ENCODE measurements at places on chromosomes 2 and 18. TPM values are rescaled to one million over a fixed set of nuclear protein-coding genes. Genes with fewer than 3 reads are reported as not detected.

DNA sequence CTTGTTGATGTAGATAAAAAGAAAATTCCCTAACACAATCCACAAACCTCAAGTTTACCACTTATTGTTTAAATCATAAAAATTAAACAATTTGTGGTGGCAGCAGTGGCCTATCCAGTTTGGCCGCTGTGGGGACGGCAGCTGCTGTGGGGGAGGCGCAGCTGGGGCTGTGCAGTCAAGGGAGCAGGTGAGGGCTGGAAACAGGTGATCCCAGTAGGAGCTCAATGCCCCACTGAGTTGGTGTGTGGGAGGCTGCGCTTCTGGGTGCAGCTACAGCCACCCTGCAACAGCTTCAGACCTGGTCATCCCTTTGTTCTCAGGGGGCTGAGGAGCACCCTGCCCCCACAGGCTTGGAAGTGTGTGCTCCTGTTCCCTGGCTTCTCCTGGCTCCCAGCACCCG is 266.0 kb upstream of the FSIP2 start:
- no peaks in the 10 kb centered on the region for H3K36me3 ChIP-seq
- DNase-seq: no peak
- no peak overlapping the region for H3K4me3 ChIP-seq
- peaks cover under 1% of the 10 kb centered on the region for H3K4me1 ChIP-seq

DNA sequence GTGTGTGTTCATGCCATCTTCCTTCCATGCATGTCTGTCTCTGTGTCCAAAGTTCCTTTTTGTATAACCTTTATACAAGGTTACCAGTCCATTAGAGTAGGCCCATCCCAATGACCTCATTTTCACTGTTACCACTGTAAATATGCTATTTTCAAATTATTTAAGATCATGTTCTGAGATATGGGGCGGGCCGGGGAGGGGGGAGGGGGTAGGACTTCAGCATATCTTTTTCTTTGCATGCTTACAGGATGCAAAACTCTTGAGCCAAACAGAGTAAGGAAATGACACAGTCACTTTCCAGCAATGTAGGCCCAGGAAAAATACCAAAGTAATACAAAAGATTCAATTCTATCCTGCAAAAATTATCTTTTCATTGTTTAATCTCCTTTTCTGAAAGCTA is 124.1 kb upstream of the HNRNPA3 start:
- no peaks in the 10 kb centered on the region for H3K36me3 ChIP-seq
- H3K27me3 ChIP-seq: peaks cover 8% of the 10 kb centered on the region
- no peaks in the 10 kb centered on the region for H3K4me1 ChIP-seq
- no peak overlapping the region for H3K4me3 ChIP-seq
- H3K27ac ChIP-seq: no peak overlapping the region
- DNase-seq: no peak

GCC2 gene
- 24.2 TPM for total RNA-seq

DNA sequence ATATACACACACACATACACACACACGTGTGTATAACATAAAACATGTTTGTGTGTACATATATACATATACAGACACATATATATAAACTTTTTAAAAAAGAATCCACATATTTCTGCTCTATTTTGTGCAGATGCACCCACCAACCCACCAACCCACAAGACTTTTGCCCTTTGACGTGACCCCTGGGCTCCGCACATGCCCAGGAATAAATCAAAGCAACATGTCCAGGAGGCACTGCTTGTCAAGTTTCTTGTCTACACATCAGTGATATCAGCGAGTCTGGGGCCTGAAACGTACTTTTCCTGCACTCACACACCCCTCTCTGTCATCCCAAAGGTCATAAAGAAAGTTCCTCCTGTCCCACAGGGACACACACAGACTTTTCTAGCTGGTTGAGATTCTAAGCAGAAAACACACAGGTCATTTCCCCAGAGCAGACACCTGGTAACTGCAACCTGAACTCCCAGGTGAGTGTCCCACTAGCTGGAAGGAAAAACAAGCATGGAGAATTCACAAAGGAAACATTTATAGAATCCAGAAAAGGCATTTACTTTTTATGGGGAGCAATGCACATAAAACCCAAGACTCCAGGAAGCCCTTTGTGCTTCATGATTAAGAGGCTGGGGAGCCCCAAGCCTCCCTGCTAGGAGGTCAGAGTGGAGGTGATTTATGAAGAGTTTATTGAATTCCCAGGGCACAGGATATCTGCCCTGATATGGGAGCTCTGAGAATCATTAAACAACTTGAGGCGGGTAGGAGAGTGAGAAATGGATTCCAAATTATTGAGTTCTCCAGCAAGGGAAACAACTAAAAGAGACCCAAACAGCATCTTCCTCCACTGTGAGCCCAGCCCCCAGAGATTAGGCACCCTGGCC is 211.6 kb downstream of the MGAT5 start:
- no peak overlapping the region for H3K4me3 ChIP-seq
- DNase-seq: no peak
- H3K27me3 ChIP-seq: no peaks in the 10 kb centered on the region

DNA sequence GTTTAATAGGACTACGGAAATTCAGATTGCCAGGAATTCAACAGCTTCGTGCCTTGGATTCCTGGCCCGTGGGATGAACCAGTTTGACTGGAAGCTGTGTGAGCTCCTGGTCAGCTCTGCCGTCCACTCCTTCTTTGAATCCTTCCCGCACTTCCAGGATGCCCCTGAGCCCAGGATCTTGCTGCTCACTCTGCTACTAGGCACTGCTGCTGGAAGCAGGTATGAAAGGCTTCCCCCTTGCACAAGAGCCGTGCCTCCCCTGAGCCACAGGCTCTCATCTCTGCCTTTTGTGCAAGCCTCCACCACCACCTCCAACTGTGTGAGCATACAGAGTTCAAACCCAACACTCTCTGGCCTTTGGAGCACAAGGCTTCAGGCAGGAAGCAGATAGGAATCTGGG is 34.9 kb downstream of the EN1 start:
- H3K36me3 ChIP-seq: no peaks in the 10 kb centered on the region
- no peak for DNase-seq
- H3K4me1 ChIP-seq: no peaks in the 10 kb centered on the region
- H3K27me3 ChIP-seq: peaks cover 39% of the 10 kb centered on the region
- H3K4me3 ChIP-seq: no peak overlapping the region

Measured in chondrocyte (in vitro differentiated cells).